ENCODE measurements at places on chromosomes 7 and 10. TPM values are rescaled to one million over a fixed set of nuclear protein-coding genes. Genes with fewer than 3 reads are reported as not detected.
A peak's percentile ranks its signal among the peaks of the same experiment; 100 is the strongest.

GRCh38 chr10:43202657-43203447, 64.0 kb downstream of the RASGEF1A start:
- no peaks in the 10 kb centered on the region for H3K27me3 ChIP-seq
- DNase-seq, result peak; percentile 48
- H3K4me1 ChIP-seq, result peaks cover 4% of the 10 kb centered on the region
- H3K4me3 ChIP-seq, result no peak overlapping the region
- H3K27ac ChIP-seq, result no peak overlapping the region

ITIH5 gene
- not detected for total RNA-seq

DNA sequence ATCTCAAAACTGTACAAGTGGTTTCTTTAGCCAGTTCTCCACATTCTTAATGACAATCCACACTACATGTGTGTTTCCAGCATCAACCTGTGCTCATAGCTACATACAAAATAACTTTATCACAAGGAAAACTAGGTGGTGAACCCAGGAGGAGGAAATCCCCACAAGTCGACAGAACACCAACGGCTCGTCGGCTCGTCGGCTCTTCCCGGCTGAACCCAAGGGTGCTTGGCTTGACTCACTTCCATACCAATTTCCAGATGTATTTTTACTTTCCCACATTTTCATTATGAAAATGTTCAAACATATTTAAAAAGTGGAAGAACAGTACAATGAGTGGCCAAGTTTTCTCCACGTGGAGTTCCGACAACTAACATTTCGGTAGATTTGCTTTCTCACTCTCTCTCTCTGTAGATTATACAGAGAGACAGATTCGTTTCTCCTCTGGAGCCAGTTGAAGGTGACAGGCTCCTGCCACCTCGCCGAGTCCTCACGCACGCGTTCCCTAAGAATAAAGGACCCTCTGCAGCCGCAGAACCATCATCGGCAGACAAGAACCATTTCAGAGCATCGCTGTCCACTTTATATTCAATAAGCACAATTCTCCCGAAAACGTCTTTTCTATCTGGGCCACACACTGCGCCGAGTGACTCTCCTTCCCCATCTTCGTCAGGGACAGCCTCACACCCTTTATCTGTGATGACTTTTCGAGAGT, 53.3 kb downstream of the DIP2C start:
- no peaks in the 10 kb centered on the region for H3K36me3 ChIP-seq
- H3K4me1 ChIP-seq, result no peaks in the 10 kb centered on the region

SVOPL gene
- 0.70 TPM for total RNA-seq

DNA sequence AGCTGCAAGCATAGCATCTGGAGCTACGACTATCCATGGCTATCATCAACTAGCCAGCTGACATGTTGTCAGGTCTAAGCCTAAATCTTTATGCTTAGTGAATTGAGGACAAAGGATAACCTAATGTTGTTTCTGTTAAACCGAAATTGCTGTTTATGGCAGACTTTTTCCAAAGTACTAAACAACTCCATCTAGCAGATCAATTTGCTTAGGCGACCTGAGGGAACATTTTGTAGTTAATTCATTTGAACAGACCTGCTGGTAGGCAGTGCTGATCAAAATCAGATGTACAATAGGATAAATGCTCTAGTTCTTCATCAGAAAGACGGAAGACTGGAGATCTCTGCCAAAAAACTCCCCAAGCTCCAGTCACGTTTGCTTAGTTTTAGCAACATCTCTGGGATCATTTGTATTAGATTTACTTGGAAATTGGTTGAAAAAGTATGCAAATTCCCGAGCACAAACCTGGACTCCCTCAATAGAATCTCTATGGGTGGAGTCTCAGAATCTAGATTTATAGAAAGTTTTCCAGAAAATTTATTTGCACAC, 301.6 kb upstream of the NRP1 start:
- no peaks in the 10 kb centered on the region for H3K36me3 ChIP-seq
- peaks cover 20% of the 10 kb centered on the region for H3K27me3 ChIP-seq
- H3K27ac ChIP-seq, result no peak overlapping the region
- no peak overlapping the region for H3K4me3 ChIP-seq
- no peaks in the 10 kb centered on the region for H3K4me1 ChIP-seq

SRGN gene
- total RNA-seq, result 264 TPM

DNA sequence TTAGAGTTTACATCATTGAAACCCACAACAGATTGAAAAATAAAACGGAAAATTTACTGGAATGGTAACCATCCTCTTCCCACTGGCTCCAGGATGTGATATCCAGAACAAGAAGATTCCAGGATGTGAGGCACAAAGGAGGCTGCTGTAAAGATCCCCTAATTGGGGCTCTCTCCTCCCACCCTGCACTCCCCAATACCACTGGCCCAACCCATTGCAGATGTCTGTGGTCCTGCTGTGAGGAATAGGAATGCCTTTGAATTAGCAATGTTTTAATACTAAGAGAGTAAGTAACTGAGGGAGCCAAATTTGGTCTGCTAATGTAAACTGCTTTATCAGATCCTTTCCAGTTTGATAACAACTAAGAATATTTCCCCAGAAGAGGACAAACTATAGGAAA, 225.9 kb upstream of the INHBA start:
- H3K4me3 ChIP-seq, result no peak overlapping the region
- peaks cover 22% of the 10 kb centered on the region for H3K27me3 ChIP-seq
- H3K4me1 ChIP-seq, result peaks cover 5% of the 10 kb centered on the region
- no peak overlapping the region for H3K27ac ChIP-seq
- DNase-seq, result no peak

NEBL gene
- 0.82 TPM for total RNA-seq

GRCh38 chr7:111554086-111554485, 8.2 kb downstream of the IMMP2L start:
- no peaks in the 10 kb centered on the region for H3K27me3 ChIP-seq
- H3K4me1 ChIP-seq, result peaks cover 22% of the 10 kb centered on the region
- no peak for DNase-seq
- H3K36me3 ChIP-seq, result peaks cover 65% of the 10 kb centered on the region
- no peak overlapping the region for H3K27ac ChIP-seq

ENKUR gene
- total RNA-seq, result not detected

DNA sequence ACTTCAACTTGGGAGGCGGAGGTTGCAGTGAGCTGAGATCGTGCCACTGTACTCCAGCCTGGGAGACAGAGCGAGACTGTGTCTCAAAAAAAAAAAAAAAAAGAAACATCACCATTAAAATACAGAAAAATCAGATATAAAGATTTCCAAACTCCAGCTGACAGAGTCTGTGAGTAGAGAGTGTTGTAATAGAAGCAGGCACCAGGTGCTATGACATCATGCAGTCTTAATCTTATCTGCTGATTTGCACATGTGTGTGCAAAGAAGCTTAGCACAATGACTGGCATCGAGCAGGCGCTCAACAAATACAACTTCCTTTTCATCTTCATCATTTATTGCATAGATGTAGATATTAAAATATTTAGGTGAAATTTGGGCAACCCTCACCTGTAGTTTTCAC, 92.2 kb downstream of the PRKCQ start:
- H3K27ac ChIP-seq, result no peak overlapping the region
- DNase-seq, result no peak
- H3K27me3 ChIP-seq, result no peaks in the 10 kb centered on the region
- peaks cover 72% of the 10 kb centered on the region for H3K36me3 ChIP-seq
- peaks cover 53% of the 10 kb centered on the region for H3K4me1 ChIP-seq

NPTX2 gene
- total RNA-seq, result not detected

GRCh38 chr7:1948301-1948796, 278.3 kb downstream of the ELFN1 start:
- no peak for DNase-seq
- peaks cover 18% of the 10 kb centered on the region for H3K4me1 ChIP-seq
- no peaks in the 10 kb centered on the region for H3K27me3 ChIP-seq
- peaks cover 5% of the 10 kb centered on the region for H3K36me3 ChIP-seq
- H3K4me3 ChIP-seq, result no peak overlapping the region

NUTM2A gene
- total RNA-seq, result 0.66 TPM

- H3K27ac ChIP-seq, result no peak overlapping the region
- no peaks in the 10 kb centered on the region for H3K36me3 ChIP-seq
- no peaks in the 10 kb centered on the region for H3K4me1 ChIP-seq
- no peaks in the 10 kb centered on the region for H3K27me3 ChIP-seq
- H3K4me3 ChIP-seq, result no peak overlapping the region
- DNase-seq, result no peak
Measured at GRCh38 chr7:14158111-14158510, 168.6 kb upstream of the ETV1 start.

FAM107B gene
- 203 TPM for total RNA-seq

GRCh38 chr10:70333268-70333667, 49.2 kb downstream of the LRRC20 start:
- no peak for DNase-seq
- H3K36me3 ChIP-seq, result peaks cover 11% of the 10 kb centered on the region
- H3K4me1 ChIP-seq, result peaks cover 11% of the 10 kb centered on the region
- no peak overlapping the region for H3K27ac ChIP-seq

DNA sequence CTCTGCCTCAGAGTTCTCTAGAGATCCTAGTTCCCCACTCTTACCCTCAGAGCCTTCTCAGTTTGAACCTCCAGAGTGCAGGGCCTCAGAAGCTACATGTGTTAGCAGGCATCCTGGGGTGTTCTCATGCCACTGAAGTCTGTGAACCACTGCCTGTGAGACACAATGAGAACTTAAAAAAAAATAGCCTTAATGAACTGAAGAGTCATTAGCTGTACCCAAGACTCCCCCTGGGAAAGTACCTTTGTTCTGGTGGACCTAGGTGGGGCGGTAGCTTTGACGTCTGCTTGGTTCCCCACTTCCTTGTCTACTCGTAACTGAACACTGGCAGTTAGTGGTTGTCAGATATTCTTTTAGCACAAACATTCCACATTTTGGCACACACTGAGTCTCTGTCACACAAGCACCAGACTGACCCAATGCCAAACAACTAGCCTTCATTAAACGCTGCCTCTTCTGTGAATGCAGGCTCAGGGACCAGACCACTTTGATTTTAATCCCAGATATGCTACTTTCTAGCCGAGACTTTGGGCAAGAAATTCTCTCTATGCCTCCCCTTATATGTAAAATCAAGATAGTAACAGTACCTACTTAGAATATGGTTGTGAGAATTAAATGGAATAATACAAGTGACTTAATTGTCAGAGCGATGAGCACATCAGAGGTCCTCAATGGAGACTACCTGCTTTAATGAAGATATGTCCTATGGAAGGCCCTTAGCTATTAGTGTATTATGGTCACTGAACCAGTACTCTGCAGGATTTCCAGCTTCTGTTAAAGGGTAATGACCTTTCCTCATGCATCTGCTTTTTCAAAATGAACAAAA, 75.3 kb upstream of the CC2D2B start:
- peak; percentile 24 for DNase-seq
- no peaks in the 10 kb centered on the region for H3K27me3 ChIP-seq
- H3K36me3 ChIP-seq, result no peaks in the 10 kb centered on the region
- peak overlapping the region; percentile 85 for H3K27ac ChIP-seq
- H3K4me3 ChIP-seq, result peak overlapping the region; percentile 62
- peaks cover 6% of the 10 kb centered on the region for H3K4me1 ChIP-seq

DNA sequence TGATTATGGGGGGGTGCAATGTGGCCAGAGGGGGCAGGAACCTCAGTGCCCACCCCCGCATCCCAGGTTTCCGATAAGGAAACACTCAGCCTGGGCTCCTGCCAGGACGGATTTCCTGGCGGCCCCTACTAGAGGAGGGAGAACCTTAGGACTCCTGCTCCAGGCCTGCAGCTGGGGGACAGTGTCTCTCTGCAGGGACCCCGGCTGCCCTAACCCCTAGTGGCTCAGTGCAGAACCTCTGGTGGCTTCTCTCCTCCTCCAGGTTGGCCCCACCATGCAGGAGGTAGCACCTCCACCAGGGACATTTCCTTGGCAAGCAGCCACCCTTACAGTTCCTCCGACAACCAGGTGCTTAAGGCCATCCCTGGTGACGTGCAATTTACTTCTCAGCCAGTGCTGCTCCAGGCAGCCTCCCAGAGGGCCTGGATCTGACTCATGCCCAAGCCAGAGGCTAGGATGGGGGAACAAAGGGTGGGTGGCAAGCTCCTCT, 31.9 kb downstream of the SH2B2 start:
- DNase-seq, result no peak
- H3K27me3 ChIP-seq, result peaks cover 10% of the 10 kb centered on the region
- H3K4me3 ChIP-seq, result no peak overlapping the region
- no peak overlapping the region for H3K27ac ChIP-seq
- H3K36me3 ChIP-seq, result no peaks in the 10 kb centered on the region

PODXL gene
- total RNA-seq, result 0.70 TPM

AFAP1L2 gene
- 4.6 TPM for total RNA-seq

GRCh38 chr7:29825775-29826529, 19.6 kb downstream of the WIPF3 start:
- H3K4me1 ChIP-seq, result peaks cover 10% of the 10 kb centered on the region
- peaks cover 17% of the 10 kb centered on the region for H3K27me3 ChIP-seq

LGI1 gene
- not detected for total RNA-seq

VWC2 gene
- not detected for total RNA-seq

DNA sequence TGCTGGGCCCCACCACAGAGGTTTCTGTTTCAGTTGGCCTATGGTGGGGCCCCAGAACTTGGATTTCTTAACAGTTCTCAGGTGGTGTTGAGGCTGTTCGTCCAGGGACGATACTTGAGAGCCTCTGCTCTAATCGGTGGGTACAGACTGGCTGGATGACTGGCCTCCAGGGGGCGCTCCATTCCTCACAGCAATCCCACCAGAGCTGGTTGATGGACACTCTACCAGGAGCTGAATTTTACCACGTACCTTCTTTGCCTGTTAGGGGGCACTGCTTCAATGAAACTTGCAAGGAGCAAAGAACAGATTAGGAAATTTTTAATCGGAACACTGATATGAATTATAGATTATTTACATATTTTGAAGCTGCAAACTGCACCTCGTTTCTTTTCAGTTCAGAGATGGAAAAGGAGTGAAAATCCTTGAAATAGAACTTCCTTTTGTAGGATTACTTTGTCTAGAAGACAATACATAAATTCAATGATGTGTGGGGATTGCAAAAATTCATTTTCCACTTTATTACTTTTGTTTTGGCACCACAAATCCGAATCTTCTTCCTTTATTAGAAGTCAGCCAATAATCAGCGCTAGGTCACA, 44.8 kb downstream of the KBTBD2 start:
- peak; percentile 84 for DNase-seq
- peak overlapping the region; percentile 20 for H3K4me3 ChIP-seq
- no peak overlapping the region for H3K27ac ChIP-seq
- no peaks in the 10 kb centered on the region for H3K36me3 ChIP-seq
